Stimulated activated CD4-positive, alpha-beta T cell treated with anti-CD3 and anti-CD28 coated beads, TNF-alpha, amount 100 ng/mL, for 4 hours (primary cell): ENCODE measurements at places on chromosomes 7 and 10.

DNA sequence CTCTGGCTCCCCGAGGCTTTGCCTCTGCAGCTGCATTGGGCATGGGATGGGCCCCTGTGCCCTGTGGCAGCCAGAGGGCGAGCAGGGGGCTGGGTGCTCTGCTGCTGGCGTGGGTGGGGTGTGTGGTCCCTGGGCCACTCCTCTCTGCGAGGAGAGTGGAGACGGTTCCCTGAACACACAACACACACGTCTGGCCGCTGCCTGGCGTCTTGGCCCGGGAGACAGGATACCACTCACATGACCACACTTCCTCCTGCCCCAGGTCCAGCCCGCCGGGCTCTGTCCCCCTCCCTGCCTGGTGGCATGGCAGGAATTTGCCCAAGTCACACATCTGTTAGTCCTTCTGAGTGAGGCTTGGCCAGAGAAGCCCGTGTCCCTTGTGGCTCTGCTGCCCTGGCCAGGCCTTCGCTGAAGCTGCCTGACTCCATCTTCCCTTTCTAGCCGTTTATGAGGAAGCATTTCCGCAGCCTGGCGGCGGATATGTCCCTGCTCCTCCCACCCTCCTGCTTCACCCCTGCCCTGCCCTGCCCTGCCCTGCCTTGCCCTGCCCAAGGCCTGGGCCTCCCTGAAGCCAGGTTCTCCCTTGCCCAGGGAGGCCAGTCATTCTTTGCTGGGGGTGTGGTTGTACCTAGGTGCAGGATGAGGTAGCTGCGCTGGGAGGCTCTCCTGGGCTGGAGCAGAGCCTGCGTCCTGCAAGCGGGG lies 3.0 kb downstream of the BRI3 start:
- no peak for DNase-seq

DNA sequence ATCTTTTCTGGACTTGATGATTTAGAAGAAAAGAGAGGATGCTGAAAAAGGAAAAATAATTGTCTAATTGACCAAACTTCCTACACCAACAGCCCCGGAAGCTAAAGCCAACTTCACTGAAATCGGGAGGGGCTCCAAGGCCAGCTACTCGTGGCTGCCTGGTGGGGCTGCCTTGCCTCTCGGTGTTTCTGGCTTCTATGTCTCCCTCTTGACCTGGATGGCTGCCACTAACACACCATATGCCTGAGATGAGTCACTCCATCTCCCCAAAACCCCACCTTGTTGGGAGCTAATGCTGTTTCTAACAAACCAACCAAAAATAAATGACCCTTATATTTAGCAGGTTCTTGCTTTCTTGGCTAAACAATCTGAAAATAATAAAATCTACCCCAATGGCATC lies 87.6 kb upstream of the AFAP1L2 start:
- DNase-seq: no peak

GRCh38 chr7:87448388-87448787 lies 27.1 kb downstream of the ABCB4 start:
- DNase-seq: no peak

DNA sequence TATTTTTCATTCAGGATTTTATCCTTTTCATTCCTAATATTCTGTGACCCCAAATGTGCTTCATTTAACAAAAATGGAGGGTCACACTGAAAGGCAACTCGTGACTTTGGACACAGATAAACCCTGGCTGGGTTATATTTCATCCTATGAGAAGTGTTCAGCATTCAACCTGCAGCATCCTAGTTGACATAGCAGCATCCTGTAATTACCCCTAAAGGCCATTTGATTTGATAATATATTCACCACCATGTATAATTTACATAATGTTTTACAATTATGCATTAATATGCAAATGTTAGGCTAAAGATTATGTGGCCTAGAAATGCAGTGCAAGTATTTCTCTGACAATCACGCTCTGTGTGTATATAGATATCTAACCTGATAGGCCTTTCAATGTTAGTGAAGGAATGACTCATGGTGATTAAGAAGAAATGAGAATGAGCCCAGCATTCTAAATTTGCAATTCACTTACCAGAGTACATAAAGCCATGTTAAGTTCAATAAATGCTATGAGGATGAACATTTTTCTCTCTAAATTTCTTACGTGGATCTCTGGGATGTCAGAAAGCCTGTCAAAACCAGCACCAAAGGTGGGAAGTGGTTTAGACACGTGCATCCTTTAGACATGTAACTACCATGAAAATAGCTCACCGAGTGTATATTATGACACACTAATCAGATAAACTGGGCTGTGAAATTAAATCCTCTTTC lies 337.7 kb upstream of the AOAH start:
- DNase-seq: no peak

DNA sequence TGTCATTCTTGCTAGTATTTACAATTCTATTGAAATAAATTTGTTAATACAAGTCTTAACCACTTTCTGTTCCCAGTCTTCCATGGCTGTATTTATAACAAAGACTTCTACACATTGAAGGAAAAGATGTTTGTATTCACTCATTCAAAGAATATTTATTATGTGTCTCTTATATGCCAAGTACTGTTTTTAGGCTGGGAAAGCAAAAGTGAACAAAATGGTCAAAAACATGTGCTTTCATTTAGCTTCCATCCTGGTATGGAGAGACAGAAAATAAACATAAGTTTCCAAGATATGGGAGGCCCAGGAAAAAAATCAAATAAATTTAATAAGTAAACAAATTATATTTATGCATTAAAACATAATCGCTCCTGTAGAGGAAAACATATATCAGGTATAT lies 22.9 kb downstream of the CPED1 start:
- DNase-seq: no peak

GRCh38 chr7:463817-464453 lies 55.7 kb downstream of the PDGFA start:
- DNase-seq: no peak

- DNase-seq: no peak
Observed at GRCh38 chr10:72221278-72221677, 5.2 kb upstream of the ASCC1 start.

- no peak for DNase-seq
Observed at GRCh38 chr7:151736403-151736909, 140.5 kb downstream of the PRKAG2 start.

- no peak for DNase-seq
Observed at GRCh38 chr7:1386623-1387220, 72.5 kb downstream of the MICALL2 start.

- DNase-seq: no peak
Observed at GRCh38 chr7:131365838-131366237, 38.2 kb downstream of the MKLN1 start.

GRCh38 chr10:62635127-62635526 lies 169.4 kb upstream of the ADO start:
- DNase-seq: no peak

DNA sequence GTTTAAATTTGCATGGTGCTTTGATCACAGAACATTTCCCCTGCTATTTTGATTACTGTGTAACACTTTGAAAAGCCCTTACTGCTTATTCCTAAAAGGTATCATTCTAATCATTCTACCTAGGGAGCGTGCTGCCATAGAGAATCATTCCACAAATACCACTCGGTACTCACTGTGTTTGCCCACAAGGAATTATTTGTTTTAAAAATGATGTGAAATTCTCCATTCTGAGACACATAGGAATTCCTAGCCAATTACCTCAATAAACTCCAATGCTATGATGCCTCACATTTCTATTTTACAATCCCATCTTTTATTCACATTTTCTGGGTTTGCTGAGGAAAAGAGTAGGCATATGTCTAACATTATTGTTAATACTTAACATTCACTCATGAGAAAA lies 16.2 kb upstream of the TES start:
- no peak for DNase-seq

- DNase-seq: no peak
Observed at GRCh38 chr10:1233031-1233430, 176.8 kb downstream of the WDR37 start.

GRCh38 chr7:77606562-77606961 lies 69.5 kb downstream of the PTPN12 start:
- no peak for DNase-seq

GRCh38 chr7:29331163-29331562 lies 136.6 kb downstream of the CHN2 start:
- DNase-seq: no peak

GRCh38 chr7:38229386-38229785 lies 44.0 kb downstream of the TARP start:
- DNase-seq: no peak

- no peak for DNase-seq
Observed at GRCh38 chr7:79008786-79009185, 444.7 kb downstream of the MAGI2 start.

DNA sequence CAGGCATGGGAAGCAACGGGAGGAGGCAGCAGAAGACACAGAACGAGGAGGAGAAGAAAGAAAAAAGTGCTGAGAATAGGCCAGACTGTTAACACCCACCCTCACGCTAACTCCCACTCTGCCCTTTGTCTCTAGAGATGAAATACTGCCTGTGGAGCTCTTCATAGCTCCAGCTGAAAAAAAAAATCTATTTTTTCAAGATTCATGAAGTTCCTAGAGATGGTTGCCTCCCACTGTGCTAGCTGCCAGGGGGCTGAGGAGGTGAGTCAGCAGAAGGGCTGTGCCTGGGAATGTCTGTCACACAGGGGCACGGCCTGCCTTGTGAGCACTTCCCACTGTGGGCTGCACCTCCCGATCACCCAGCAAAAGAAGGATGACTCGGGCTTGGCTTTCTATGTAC lies 144.5 kb downstream of the RNF216 start:
- no peak for DNase-seq

GRCh38 chr7:158422887-158423560 lies 164.6 kb downstream of the PTPRN2 start:
- DNase-seq: no peak

DNA sequence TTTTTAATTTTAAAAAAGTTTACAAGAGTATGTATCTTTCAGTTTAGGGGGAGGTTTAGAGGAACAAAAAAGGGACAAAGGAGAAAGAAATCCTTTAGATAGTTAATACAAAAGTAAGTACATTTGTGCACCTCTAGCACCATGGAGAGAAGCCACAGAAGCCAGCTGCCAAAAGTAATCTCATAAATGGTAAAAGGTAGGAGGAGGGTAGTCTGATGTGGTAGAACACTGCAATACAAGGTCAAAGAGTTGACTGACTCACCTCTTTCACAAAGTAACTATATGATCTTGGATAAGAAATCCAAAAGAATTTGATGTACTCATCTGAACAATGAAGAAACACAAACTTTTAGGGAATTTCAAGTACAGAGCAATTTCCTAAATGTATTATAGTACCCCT lies 68.1 kb downstream of the CNOT4 start:
- no peak for DNase-seq

- DNase-seq: no peak
Observed at GRCh38 chr7:20795881-20796280, 9.2 kb upstream of the SP8 start.

DNA sequence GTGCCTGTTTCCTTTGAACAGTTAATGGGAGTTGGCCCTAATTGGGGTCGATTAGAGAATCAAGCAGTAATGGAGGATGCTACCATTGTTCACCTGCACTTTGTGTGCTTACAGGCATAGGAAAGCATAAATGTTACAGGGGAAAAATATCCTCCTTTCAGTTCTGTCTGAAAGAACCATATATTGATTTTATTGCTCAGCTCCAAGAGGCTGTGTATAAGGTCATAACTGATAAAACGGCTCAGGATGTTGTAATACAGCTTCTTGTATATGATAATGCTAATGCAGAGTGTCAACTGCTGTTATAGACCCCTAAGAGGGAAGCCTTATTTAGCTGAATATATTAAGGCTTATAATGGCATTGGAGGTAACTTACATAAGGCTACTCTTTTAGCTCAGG lies 32.9 kb upstream of the AKR1C2 start:
- no peak for DNase-seq

GRCh38 chr7:138407792-138408191 lies 52.3 kb upstream of the TRIM24 start:
- no peak for DNase-seq

- no peak for DNase-seq
Observed at GRCh38 chr10:70899096-70899495, 10.7 kb upstream of the PCBD1 start.

GRCh38 chr10:10854725-10855124 lies 162.9 kb upstream of the CELF2 start:
- no peak for DNase-seq

- DNase-seq: no peak
Observed at GRCh38 chr7:151601521-151602305, 82.0 kb upstream of the RHEB start.

GRCh38 chr7:103396471-103396870 lies 49.0 kb downstream of the PSMC2 start:
- DNase-seq: no peak

- DNase-seq: no peak
Observed at GRCh38 chr7:134945691-134946090, 40.6 kb upstream of the AGBL3 start.

DNA sequence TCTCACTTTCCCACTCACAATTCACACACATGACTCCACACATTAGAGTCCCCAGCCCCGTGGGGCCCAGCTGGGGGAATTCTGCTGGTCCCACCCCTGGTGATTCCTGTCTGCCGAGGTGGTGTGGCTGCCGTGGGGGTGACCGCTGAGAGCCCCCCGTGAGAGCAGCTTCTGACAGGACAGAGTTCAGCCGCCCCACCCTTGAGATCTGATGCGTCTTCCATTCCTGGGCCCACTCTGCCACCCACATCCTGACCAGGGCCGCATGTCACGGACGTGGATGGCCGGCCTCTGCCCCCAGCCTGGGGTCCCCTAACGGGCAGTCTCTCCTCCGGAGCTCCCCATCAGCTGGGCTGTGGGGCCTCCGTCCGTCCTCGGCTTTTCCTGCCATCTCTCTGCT lies 240.1 kb upstream of the PITRM1 start:
- DNase-seq: no peak

- DNase-seq: peak; percentile 41
Observed at GRCh38 chr7:3043544-3044371, at the start of gene CARD11. Gene CARD11 (minus strand): TSS chr7:3043867. CDS start chr7:2958506, 85,361 bp downstream.

DNA sequence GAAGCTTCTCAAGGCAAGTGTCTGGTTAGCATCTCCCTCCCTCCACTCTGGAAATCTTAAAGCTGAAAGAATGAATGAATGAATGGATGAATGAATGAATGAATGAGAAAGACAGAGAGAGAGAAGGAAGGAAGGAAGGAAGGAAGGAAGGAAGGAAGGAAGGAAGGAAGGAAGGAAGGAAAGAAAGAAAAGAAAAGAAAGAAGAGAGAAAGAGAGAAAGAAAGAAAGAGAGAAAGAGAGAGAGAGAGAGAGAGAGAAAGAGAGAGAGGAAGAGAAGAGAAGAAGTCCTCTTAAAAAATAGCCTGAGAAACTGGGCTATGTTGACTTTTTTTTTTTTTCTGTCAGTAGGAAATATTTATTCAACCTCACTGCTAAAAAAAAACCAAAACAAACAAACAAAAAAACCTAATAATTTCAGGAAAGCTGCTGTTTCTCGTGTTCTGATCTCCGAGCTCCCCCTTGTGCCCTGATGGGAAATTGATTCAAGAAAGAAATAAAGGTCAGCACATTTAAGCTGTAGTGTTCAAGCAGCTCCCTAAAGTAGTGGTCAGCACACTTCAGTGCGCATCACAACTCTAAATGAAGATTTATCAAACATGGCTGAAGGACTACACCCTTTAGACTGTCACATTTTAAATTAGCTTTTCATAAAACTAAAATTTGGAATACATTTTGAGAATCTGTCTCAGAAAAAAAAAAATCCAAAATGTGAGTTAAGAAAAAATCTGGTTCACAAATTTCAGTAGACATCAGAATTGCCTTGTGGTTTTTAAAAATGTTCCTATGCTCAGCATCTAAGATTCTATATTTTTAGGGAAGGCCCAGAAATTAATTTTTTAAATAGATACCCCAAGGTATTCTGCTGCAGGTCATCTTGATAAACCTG lies 154.3 kb downstream of the ELAPOR2 start:
- no peak for DNase-seq

GRCh38 chr10:63670291-63670898 lies 149.2 kb downstream of the REEP3 start:
- no peak for DNase-seq
